ENCODE measurements at places on chromosomes 3 and 15. TPM values are rescaled to one million over a fixed set of nuclear protein-coding genes. Genes with fewer than 3 reads are reported as not detected.

Gene SNTN
- total RNA-seq = not detected

DNA sequence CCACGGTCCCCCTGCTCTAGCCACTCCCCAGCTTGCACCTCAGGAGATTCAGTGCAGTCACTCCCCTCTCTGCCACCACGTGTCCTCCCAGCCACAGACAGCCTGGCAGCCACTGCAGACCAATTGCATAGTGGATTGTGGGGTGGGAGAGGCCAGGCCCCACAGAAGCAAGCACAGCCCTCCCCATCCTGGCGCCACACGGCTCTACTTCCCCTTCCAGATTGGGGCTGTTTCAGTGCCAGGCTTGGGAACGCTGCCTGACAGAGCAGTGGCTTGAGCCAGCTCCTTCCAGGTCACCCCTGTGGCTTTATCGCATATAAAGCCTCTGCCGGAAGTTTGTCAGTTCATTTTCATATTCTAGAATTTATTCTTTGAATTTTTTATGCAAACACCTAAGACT, 90.7 kb downstream of the TMEM266 start:
- no peak for DNase-seq
- peaks cover 6% of the 10 kb centered on the region for H3K27me3 ChIP-seq
- no peaks in the 10 kb centered on the region for H3K36me3 ChIP-seq
- peak overlapping the region; percentile 62 for H3K27ac ChIP-seq
- H3K4me1 ChIP-seq = peaks cover 39% of the 10 kb centered on the region
- H3K4me3 ChIP-seq = no peak overlapping the region

Gene PTH1R
- 0.29 TPM for total RNA-seq

Gene TMEM158
- total RNA-seq = 7.8 TPM

Gene VEPH1
- 9.3 TPM for total RNA-seq

All from glutamatergic neuron (in vitro differentiated cells).